ENCODE measurements at places on chromosomes 16 and 17.

DNA sequence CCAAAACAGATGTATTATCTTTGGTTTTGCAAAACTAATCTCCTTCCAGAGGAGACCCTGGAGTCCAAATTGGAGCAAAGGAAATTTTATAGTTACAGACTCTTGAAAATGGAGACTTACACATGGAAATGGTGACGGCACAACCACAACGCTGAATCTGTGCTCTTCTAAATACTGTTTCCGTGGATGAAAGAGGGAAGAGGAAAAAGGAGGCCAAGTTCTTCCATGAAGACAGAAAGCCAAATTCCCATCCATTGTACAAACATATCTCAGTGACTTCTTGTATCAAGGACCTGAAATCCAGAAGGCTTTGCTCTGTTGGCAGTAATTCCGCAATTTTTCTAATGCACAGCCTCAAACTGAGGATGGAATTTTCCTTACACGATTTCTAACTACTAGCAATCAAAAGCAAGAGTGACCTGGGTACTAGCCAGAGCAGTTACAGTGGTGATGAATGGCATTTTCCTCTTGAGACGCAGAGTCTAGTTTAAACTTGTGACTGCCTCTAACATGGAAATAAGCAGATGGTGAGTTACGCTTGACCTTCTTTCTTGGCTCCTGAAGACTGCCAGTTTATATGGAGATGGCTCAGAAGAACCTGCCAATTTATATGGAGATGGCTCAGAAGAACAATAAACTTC lies 38.5 kb downstream of the VPS53 start:
- DNase-seq = no peak

- peak; percentile 74 for DNase-seq
Measured at GRCh38 chr17:39002991-39003715, 36.0 kb upstream of the FBXO47 start.

DNA sequence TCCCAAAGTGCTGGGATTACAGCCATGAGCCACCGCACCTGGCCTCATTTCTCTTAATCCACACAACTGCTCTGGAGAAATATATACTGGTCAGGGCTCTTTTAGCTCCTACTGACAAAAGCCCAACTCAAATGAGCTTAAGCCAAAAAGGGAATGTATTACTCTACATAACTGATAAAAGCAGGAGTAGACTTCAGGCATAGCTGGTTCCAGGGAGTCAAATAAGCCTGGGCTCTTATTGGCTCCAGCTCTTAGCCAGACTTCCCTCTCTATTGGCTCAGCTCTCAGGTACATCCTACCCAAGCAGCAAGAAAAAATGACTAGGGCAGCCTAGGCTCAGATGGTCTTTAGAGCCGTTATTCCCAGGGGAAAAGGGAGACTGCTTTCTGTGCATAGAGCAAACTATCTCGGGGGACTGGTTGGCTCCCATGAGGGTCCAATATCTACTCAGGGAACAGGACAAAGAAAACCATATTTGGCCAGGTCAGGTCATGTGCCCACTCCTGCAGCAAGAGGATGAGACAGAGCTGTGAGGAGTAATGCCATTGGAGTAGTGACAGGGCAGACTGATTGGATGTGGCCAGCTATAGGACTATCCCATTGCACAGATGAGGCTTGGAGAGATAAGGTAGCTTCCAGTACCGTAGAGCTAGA lies 21.2 kb downstream of the TBX2 start:
- no peak for DNase-seq

- DNase-seq = no peak
Measured at GRCh38 chr17:5557485-5557884, 26.8 kb downstream of the NLRP1 start.

GRCh38 chr16:52573365-52574299 lies 26.7 kb upstream of the TOX3 start:
- no peak for DNase-seq

- peak; percentile 58 for DNase-seq
Measured at GRCh38 chr16:1288813-1289476, 20.5 kb upstream of the UBE2I start.

DNA sequence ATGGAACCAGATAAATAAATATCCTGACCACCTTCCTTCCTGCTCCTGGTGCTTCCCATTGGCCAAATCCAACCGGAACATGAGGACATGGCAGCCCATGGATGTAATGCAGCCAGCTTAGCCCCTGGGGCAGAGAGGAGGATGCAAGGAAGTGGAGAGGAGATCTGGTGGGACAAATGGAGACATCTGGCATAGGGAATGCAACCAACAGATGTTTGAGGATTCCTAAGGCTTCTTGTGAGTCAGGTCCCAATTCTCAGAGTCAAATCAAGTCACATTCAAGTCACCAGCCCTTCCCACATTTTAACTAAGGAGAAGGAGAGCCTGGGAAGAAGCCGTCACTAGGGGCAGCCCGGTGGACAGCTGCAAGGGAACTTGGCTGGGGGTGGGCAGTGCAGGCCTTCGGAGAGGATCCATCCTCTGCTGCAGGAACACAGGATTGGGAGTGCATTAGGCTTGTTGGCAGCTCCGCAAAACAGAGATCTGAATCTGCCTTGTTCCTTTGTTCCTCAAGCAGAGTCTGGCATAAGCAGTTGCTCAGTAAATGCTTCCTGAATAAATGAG lies 62.8 kb upstream of the HS3ST2 start:
- no peak for DNase-seq

DNA sequence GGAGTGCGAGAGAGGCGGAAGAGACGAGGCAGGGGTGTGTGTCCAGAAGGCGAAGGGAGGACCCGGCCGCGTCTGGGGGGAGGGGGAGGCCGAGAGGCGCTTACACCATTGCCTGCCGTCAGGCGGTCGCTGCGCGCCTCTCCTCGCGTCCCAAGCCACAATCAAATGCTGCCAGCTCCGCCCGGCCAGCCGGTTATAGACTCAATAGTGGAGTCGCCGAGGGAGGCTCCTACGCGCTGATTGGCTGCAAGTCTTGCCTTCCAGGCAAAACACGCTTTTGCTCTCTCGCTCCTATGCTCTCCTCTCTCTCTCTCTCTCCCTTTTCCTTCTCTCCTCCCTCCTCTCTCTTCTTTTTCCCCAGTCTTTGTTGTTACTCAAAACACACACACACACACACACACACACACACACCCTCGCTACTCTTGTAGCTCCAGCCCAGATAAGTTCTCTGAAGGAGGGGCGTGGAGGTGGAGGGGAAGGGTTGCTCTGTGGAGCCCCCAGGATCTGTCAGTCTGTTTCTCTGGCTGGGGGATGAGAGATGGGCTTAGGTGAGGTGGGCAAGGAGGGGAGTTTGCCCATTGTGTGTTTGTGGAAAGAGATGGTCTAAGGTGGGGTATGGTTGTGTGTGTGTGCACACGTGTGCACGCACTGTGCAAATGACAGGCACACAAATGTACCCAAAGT lies at the start of gene DLX3:
DLX3 (minus strand) TSS at position 170 of the 684 bp plus-strand sequence. CDS start 226 bp downstream, outside the sequence.
- peak; percentile 76 for DNase-seq

All from hematopoietic multipotent progenitor cell treated with erythropoietin and hydrocortisone succinate and interleukin-3 and kit ligand, for 4 days (in vitro differentiated cells).